ENCODE measurements at places on chromosomes 12 and 14.

DNA sequence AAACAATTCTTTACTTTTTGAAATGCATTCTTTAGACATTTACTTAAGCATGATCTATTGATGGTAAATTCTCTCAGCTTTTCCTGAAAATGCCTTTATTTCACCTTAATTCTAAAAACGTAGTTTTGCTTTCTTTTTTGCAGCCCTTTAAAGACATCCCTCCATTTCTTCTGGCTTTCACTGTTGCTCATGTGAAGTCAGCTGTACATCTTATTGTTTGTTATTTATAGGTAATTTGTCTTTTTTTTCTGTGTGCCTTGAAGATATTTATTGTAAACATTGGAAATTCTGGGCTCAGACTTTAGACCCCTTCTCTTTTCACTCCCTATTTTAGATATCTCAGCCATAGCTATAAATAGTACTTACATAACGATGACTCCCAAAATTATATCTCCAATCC is 70.4 kb downstream of the IFNG start:
- DNase-seq: no peak

DNA sequence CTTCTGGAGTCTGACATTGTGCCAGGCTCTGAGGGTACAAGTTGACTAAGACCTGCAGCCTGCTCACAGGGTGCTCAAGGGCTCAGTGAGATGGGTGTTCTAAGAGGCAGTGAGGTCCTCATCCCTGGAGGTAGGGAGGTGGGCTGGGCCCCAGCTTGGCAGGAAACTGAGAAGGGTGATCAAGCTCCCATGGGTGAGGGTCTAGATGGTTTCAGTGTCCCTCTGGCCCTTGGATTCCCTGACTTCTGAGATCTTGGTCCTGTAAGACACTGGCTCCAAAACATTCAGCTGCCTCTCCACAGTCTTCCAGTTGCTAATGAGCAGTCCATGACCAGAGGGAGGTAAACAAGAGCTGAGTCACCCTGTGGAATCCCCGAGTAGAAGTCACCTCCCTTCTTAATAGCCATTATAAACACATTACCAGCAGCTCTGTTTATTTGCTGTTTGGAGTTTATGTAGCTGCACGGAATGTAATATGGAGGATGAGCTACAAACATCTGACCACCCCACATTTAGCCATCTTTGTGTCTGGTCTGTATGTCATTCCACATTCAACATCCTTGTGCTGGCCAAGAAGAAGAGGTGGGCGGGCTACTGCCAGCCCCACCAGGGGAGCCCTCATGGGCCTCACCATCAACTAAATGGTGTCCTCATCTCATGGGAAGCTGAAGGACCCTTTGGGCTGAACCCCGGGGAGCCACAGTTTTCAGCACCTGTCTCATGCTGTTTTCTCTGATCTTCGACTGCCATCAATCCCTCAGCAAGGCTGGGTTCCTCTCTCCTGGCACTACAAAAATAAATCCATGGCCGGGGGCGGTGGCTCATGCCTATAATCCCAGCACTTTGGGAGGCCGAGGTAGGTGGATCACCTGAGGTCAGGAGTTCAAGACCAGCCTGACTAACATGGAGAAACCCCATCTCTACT is 37.2 kb upstream of the BDKRB2 start:
- DNase-seq: no peak

DNA sequence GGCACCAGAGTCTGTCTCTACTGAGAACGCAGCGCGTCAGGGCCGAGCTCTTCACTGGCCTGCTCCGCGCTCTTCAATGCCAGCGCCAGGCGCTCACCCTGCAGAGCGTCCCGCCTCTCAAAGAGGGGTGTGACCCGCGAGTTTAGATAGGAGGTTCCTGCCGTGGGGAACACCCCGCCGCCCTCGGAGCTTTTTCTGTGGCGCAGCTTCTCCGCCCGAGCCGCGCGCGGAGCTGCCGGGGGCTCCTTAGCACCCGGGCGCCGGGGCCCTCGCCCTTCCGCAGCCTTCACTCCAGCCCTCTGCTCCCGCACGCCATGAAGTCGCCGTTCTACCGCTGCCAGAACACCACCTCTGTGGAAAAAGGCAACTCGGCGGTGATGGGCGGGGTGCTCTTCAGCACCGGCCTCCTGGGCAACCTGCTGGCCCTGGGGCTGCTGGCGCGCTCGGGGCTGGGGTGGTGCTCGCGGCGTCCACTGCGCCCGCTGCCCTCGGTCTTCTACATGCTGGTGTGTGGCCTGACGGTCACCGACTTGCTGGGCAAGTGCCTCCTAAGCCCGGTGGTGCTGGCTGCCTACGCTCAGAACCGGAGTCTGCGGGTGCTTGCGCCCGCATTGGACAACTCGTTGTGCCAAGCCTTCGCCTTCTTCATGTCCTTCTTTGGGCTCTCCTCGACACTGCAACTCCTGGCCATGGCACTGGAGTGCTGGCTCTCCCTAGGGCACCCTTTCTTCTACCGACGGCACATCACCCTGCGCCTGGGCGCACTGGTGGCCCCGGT is at the start of gene PTGDR:
Gene PTGDR (plus strand): TSS at position 198 of the 778 bp plus-strand sequence. CDS start 117 bp downstream, at position 315.
- DNase-seq: no peak

- DNase-seq: no peak
Measured at GRCh38 chr12:50949801-50950302, 2.5 kb upstream of the HIGD1C start.

GRCh38 chr12:67274186-67274585 is 5.0 kb downstream of the CAND1 start:
- DNase-seq: no peak

- no peak for DNase-seq
Measured at GRCh38 chr12:68156636-68157035, 2.9 kb downstream of the IFNG start.

DNA sequence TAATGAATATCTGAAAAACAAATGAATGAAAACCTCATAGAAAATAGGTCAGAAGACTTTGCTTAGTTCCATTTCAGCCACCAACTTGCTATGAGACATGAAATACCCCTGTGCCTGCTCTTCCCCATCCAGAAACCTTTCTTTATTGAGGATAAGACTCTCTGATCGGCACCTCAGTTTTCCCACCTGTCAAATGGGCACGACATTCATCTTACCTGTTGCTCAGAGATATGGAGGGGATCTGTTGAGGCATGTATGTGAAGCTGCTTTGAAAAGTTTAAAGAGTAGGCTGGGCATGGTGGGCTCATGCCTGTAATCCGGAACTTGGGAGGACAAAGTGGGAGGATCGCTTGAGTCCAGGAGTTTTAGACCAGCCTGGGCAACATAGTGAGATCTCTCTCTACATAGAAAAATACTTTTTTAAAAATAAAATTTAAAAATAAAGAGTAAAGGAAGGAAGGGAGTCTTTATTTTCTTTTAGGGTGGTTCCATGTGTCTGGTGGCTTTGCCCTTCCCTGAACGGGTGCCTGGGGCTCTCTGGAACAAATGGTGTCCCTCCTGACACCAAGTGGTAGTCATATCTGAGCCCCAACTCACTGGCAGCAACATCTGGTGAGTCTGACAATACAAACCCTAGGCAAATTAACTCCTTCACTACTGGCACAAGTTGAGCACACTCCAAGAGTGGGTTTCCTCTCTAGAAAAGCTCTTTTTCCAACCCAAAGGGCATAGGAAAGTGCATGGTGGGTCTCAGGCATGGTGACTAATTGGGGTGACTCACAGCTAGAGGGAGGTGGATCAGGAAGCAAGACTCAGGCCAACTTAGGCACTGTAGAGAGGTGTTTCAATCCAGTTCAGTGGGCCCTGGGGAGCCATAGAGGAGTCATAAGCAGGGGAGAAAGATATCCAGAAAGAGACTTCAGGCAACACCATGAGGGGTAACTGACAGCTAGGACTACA is 42.1 kb downstream of the MAP1LC3B2 start:
- DNase-seq: no peak

DNA sequence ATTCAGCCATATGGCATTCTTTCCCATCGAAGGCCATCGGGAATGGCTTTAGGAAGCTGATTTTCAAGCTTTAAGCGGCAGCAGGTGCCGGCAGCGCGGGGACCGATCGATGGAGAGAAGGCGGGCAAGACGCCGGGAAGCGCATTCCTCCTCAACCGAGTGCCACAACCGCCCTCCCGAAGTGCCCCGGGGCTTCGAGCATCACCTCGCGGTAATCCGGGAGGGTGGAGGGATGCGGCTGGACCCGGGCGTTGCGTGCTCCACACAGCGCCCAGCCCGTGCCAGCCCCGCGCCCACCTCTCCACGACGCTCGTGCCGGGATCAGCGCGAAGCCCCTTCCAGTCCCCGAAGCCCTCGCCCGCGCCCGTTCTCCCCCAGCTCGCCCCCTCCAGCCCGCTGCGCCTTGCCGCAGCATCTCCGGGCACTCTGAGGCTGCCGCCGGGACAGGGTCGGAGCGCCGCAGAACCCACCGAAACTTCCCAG is 3.2 kb downstream of the USP44 start:
- DNase-seq: peak; percentile 3

DNA sequence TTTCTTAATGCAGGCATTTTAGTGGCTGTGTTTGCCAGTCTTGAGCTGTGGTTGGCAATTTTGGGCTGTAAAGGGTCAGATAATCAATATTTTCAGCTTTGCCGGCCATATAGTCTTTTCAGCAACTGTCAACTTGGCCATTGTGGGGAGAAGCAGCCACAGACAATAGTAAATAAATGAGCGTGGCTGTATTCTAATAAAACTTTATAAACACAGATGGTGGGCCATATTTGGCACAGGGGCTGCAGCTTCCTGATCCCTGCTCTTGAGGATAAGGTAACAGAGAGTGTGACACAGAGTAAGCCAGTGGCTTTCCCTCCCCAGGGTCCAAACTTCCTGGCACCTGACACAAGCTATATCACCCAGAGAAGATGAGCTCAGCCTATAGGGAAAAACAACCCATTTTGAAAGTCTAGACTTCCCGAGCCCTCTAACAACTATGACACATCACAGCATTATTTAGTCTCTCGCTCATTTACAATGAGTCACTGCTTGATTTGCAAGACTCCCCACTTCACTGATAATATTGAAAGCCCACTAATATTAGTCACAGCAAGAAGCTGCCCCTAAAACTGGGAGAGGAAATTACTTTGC is 163.1 kb upstream of the TMPO start:
- DNase-seq: no peak

GRCh38 chr14:29576927-29577326 is 350.7 kb downstream of the PRKD1 start:
- no peak for DNase-seq

- no peak for DNase-seq
Measured at GRCh38 chr14:100118396-100119011, 40.9 kb downstream of the DEGS2 start.

GRCh38 chr12:42892702-42893551 is 303.4 kb upstream of the PRICKLE1 start:
- no peak for DNase-seq

DNA sequence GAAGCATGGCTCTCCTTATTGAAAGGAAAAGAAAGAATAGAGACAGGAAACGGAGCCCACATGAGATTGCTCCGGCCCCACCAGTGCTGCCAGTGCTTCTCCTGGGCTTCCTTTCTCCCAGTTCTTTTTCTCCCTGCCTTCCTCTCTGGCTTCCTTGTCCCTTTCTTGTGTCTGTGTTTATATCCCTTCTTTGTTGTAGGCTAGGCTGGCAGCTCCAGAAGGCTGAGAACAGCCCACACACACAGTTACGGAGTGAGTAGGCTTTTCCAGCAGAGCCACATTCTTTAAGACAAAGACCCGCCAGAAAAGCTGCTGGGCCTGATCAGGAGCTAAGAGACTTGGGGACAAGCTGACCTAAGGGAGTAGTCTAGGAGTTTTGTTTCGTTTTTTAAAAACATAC is 13.0 kb downstream of the CIPC start:
- DNase-seq: no peak

All from activated CD8-positive, alpha-beta memory T cell treated with anti-CD3 and anti-CD28 coated beads for 1 hour (primary cell).